GM12878 (cell line): ENCODE measurements at places on chromosomes 12 and 14. TPM values are rescaled to one million over a fixed set of nuclear protein-coding genes. Genes with fewer than 3 reads are reported as not detected.

- DNase-seq: no peak
Observed at GRCh38 chr12:123142518-123142840, 8.4 kb downstream of the PITPNM2 start.

DNA sequence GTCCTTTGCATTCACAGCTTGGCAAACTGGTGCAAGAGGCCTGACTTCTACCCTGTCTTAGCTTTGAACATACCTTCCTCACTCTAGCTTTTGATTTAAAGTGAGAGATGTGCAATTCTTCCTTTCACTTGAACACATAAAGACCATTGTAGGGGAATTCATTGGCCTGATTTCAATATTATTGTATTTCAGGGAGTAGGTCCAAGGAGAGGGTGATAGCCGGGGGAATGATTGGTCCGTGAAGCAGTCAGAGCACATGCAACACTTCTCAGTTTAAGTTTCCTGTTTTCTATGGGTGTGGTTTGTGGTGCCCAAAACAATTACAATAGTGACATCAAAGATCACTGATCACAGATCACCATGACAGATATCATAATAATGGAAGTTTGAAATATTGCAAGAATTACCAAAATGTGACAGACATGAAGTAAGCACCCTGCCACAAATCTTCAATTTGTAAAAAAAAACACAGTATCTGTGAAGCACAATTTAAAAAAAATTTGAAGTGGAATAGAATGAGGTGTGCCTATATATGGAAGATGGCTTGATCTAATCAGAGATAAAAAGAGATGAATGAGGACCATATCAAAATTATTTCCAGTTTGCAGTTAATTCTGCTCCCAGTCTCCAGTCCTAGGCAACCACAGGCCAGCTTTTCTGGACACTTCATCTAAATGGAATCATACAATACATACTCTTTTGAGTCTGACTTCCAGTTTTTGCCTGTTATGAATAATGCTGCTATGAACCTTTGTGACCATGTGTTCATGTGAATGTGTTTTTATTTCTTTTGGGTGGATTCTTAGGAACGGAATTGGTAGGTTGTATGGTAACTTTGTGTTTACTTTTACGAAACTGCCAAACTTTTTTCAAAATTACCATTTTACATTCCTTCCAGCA lies 23.2 kb downstream of the BORCS5 start:
- no peak for DNase-seq

The INTS13 gene
- 34.3 and 37.5 TPM in 2 replicates for total RNA-seq

GRCh38 chr12:904010-904414 lies 45.5 kb downstream of the RAD52 start:
- DNase-seq: no peak

DNA sequence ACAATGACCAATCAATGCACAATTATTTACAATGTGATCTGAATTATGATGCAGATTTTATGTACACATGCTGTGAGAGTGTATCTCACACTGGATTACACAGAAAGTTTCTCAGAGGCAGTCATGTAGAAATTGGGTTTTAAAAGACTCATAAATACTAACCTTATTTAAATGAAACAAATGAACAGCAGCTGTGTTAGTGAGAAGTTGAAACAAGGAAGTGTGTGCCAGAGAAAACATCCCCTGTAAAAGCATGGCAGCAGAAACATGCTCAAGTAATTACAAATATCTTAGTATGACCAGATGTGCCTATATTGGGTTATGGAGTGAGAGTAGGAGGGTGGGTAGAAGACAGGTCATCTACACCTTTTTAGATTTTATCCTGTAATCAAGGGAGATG lies 723.7 kb downstream of the C12orf50 start:
- no peak for DNase-seq

The FAM90A1 gene
- total RNA-seq: 0.62 and 0.66 TPM in 2 replicates

The SIX6 gene
- not detected in 2 replicates for total RNA-seq

The NOVA1 gene
- not detected in 2 replicates for total RNA-seq

The ACRBP gene
- total RNA-seq: 1.4 and 1.8 TPM in 2 replicates

- DNase-seq: no peak
Observed at GRCh38 chr12:46208370-46208769, 60.5 kb downstream of the SLC38A1 start.

- no peak for DNase-seq
Observed at GRCh38 chr12:65922077-65922476, 97.8 kb downstream of the HMGA2 start.

GRCh38 chr12:90027889-90028634 lies 319.4 kb upstream of the ATP2B1 start:
- no peak for DNase-seq

The FAM181A gene
- total RNA-seq: not detected in 2 replicates

The CCDC177 gene
- not detected in 2 replicates for total RNA-seq

- DNase-seq: no peak
Observed at GRCh38 chr14:51614707-51615106, 37.0 kb upstream of the FRMD6 start.

- DNase-seq: peak; percentile 7
Observed at GRCh38 chr12:88237954-88238353, 95.8 kb downstream of the TMTC3 start.

GRCh38 chr12:93335603-93336162 lies 42.0 kb upstream of the NUDT4 start:
- DNase-seq: no peak

GRCh38 chr12:63958876-63959580 lies 114.5 kb downstream of the SRGAP1 start:
- no peak for DNase-seq

- DNase-seq: no peak
Observed at GRCh38 chr14:89245802-89246201, 171.2 kb downstream of the FOXN3 start.

The RERGL gene
- total RNA-seq: 0.29 TPM in 1 of 2 replicates, not detected in the other

DNA sequence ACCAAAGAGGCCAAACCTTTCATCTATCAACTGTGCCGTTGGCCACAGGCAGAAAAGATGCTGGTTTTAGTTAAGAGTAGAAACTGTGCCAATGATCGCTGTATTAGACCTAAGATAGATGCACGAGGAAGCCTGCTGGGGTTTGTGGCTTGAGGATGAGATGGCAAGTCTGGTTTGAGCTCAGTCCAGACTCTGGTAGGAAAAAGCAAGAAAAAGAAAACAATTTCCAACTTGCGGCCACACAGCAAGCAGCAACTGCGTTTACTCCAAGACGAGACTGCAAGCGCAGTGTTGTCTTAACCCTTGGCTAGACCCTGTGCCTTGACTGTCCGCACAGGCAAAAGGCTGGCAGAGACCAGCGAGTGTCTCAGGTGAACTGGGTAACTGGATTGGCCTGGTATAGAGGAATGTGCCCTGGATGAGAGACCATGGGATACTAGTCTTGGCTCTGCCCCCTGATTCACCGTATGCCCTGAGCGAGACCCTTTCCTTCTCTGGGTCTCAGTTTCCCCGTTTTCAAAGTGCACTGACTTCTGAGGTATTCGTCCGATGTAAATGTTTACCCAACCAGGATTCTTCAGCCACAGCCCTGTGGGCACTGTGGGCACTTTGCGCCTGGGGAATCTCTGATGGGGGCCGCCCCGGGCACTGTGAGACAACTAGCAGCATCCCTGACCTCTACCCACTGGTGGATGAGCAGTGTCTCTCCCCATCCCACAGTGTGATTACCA lies 113.4 kb downstream of the DICER1 start:
- DNase-seq: no peak

The IFI27 gene
- total RNA-seq: 2.0 and 2.9 TPM in 2 replicates

GRCh38 chr12:67754933-67755697 lies 106.6 kb downstream of the DYRK2 start:
- no peak for DNase-seq

The DDHD1 gene
- total RNA-seq: 39.5 and 40.1 TPM in 2 replicates

The GLIPR1L1 gene
- total RNA-seq: not detected in 2 replicates

The ADAMTS20 gene
- total RNA-seq: not detected in 2 replicates

The OR6C75 gene
- not detected in 2 replicates for total RNA-seq

DNA sequence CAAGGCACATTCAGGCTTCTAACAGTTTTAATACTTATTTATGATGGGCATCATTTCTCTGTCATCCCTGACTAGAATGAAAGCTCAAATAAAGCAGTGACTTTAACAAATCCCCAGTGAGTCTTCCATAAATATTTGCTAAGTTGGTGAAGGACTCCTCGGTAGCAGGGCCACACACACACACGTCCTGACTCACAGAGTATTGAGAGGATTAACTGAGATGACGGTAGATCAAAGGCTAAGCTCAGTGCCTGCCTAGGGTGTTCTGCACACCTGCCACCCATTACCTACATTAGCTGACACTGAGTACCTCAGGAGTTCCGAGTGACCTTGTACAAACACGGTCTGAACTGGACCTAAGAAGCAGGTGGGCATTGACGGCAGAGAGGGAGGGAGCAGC lies 197.3 kb upstream of the SFSWAP start:
- DNase-seq: no peak

DNA sequence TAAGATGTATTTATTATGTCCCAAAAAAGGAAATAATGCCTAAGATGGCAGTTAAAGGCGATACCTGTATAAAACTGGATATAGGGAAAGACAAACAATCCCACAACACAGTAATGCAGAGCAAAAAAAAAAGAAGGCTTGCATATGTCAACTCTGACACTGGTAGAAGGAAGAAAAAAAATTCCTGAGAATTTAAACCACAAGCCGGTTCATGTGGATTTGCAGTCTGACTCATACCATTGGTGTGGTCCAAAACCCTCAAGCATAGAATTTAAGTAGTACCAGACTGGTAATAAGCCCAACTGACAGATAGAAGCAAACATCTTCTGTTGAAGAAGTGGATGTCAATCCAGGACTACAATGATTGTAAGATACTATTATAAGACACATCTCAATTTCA lies 7.2 kb downstream of the DNAI7 start:
- DNase-seq: no peak

DNA sequence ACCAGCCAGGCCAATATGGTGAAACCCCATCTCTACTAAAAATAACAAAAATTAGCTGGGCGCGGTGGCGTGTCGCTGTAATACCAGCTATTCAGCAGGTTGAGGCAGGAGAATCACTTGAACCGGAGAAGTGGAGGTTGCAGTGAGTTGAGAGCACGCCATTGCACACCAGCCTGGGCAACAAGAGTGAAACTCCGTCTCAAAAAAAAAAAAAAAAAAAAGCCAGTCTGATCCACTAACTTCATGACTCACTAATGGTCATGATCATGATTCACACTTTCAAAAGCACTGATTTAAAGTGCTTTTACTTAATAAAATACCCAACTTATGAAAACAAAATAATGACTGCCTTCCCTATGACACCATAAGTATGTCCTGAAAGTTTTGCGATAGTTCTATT lies 38.4 kb upstream of the CPM start:
- no peak for DNase-seq

GRCh38 chr14:62125793-62126192 lies 363.6 kb downstream of the SNAPC1 start:
- no peak for DNase-seq

DNA sequence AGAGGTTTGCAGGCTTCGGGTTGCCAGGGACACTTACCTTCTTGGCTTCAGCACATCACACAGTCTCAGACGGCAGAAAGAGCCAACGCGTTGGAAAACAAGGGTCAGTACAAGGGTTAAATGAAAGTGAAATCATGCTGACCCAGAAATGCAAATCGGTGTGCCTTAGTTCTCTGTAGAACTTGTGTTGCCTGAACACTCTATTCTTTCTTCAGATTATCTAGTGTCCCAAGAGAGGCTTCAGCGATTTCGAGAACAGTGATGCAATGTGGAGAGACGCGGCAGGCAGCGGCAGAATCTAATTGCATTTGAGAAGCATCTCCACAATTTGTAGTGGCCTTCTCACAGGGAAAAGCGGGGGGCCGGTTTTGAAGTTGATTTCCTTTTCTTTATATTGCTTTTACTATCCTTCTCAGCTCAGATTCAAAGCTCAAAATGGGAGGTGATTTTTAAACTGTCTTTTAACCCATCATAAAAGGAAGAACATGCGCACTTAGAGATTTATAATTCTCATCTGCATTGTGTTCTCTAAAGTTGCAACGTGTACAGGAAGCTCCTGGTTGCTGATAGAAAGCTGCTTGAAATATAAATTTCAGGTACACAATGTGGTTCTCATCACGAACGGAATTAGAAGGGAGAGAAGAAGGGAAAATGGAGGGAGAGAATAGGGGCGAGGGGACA lies 67.8 kb upstream of the EGLN3 start:
- peak; percentile 45 for DNase-seq
